ENCODE measurements at places on chromosomes 16 and 17.

DNA sequence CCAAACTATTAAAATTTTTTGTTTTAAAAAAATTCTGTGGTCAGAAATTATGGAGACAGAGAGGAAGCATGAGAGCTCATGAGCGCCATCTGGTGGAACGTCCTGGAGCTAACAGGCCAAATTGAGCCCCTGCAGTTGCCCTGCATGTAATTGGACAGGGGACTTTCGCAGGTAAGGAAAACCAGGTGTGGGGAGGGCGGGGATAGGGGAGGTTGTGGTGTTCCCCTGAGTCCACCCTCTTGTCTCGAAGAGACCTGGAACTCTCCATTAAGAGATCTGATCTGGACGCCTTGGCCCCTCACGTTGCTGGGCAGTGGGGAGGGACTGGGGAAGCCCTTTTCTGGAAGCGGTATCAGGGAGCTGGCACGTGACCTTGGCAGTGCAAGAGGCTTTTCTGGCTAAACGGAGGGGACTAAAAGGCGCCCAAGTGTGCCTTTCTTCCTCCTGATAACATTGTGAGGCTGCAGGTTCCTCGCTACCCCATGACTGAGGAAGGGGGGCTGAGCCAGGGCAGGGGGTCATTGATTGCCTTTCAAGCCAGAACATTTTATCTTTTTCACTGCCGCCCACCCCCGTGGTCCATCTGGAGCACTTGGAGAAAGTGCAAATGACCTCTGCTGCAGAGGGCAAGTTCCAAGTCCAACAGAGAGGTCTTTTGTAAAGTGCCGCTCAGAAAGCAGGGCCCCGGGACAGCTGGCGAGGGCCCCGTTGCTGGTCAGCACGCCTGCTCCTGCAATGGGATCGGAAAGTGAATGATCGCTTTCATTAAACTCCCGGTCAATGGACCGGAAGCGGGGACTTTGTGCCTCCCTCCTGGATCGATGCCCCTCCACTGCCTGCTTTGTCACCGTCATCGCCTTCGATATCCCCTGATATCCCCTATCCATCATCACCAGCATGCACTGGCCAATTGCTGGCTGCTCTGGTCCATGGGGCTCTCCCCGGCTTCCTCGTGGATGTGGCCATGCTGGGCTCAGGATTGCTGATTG, 18.4 kb downstream of the PDILT start:
- no peak for DNase-seq

DNA sequence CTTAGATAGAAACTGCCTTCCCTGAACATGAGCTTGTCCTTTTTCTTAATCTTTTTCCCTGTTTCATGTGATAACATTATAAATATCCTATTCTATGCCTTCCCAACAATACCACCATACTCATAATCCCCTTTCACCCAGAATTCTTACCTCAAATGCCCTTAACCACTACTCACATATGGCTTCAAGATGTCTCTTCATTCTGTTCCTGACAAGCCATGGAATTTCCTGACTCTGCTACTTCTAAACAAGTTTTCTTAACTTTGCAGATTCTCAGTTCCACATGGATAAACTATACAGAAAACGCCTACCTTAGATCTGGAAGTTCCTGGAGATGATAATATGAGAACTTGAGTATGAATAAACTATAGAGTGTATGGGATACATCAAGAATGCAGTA, 1217.8 kb downstream of the CDH8 start:
- DNase-seq, result no peak

GRCh38 chr17:80835816-80836657, 155.6 kb upstream of the CHMP6 start:
- no peak for DNase-seq

- DNase-seq, result no peak
Observed at GRCh38 chr16:28158136-28158535, 53.6 kb downstream of the XPO6 start.

GRCh38 chr17:7835814-7836595, 2.0 kb downstream of the KDM6B start:
- DNase-seq, result no peak

DNA sequence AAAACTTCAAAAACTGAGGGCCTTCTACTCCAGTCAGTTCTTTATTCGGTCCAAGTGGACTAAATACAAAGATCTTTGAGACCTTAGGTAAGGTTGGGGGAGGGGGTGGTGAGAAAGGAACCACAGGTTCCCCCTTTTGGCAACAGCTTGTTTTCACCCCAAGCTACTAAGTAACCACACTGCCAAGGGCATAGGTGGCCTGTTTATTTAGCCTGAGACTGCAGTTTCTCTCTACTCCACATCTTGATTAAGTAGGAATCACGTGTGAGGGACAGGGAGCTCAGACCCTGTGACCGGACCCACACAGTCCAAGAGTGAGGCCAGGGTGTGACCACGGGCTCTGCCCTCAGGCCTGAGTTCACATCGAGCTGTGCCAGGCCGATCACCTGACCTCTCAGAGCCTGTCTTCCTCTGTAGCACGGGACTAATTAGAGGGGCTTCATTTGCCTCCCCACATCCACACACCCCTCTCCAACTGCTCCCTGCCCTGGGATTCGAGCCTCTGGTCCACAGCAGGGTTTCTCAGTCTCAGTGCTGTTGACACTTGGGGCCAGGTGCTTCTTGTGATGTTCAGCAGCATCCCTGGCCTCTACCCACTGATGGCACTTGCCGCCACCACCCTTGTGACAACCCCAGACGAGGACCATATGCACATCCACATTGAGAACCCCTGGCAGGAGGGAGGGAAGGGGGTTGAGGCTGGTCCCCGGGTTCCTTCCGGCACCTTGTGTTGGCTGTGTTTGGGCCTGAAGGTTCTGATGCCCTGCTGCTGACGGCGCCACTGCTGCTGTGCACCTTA, 17.8 kb downstream of the ST6GALNAC2 start:
- no peak for DNase-seq

GRCh38 chr17:17275971-17276370, 5.1 kb downstream of the COPS3 start:
- no peak for DNase-seq

DNA sequence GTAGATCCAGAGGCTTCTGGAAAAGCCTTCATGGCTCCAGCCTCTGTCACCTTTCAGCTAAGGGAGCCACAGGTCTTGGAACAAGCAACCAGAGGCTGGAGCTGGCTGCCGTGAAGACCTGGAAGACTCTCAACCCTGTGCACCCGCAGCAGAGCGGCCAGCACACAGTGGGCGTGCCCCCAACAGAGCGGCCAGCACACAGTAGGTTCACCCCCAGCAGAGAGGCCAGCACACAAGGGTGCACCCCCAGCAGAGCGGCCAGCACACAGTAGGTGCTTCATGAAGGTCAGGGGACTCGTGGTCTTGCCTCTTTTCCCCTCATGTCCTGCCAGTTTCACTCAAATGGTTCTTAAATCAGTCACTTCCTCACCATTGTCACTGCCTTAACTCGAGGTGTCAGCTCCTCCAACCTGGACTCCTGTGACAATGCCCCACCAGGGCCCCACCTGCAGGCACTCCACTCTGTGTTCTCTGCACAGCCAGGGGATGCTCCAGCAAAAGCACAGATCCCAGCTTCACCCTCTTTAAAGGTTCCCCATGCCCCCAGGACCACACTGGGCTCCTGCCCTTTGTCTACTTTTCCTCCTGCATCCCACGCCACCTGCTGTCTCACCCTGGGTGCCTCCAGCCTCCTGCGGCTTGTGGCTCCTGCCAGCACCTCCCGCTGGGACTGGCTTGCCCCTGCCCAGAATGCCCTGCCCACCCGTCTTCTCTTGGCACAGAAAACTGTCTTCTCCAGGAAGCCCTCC, 42.4 kb upstream of the DOC2B start:
- DNase-seq, result no peak

DNA sequence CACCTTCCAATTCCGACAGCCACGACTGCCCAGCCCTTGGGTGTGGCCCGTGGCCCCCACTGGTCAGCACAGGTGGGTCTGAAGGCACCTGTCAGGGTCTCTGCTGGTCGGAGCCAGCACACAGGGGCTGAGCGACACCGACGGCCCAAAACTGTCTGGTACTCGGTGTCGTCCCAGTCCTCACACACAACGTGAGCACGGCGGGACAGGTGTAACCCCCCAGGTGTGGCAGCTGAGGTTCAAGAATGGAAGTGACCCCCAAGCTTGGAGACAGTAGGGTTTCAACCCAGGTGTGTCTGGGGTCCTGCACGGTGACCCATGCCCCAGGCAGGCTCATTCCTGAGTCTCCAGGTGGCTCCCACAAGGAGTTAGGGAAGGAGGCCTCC, 1.0 kb downstream of the GALNS start:
- no peak for DNase-seq

DNA sequence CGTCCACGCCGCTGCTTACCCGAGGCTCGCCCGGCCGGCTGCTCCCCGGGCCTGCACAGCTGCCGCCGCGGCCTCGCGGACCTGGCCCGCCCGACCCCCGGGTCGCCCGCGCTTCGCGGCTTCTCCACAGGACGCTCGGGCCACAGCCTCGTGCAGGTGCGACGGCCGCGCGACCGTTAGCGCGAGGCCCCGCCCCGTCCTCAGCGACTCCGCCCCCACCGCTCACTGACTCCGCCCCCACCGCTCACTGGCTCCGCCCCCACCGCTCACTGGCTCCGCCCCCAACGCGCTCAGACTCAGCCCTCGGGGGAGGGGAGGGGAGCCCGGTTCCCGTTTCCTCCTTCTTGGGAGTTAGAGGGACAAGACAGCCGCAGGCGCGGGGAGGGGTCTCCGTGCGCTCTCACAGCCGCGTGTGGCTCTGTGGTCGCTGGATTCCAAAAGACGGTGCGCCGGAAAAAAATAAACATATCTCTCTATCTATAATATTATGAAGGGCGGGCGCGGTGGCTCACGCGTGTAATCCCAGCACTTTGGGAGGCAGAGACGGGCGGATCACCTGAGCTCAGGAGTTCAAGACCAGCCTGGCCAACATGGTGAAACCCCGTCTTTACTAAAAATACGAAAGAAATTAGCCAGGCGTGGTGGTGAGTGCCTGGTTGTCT, at the start of gene MEIOB:
TSS of gene MEIOB (minus strand) at position 191 of the 662 bp plus-strand sequence. CDS start 3,989 bp downstream, outside the sequence.
- DNase-seq, result no peak

- no peak for DNase-seq
Observed at GRCh38 chr17:4444782-4445473, 11.2 kb downstream of the SPNS3 start.

GRCh38 chr17:32157225-32157624, 14.9 kb downstream of the RHOT1 start:
- no peak for DNase-seq

DNA sequence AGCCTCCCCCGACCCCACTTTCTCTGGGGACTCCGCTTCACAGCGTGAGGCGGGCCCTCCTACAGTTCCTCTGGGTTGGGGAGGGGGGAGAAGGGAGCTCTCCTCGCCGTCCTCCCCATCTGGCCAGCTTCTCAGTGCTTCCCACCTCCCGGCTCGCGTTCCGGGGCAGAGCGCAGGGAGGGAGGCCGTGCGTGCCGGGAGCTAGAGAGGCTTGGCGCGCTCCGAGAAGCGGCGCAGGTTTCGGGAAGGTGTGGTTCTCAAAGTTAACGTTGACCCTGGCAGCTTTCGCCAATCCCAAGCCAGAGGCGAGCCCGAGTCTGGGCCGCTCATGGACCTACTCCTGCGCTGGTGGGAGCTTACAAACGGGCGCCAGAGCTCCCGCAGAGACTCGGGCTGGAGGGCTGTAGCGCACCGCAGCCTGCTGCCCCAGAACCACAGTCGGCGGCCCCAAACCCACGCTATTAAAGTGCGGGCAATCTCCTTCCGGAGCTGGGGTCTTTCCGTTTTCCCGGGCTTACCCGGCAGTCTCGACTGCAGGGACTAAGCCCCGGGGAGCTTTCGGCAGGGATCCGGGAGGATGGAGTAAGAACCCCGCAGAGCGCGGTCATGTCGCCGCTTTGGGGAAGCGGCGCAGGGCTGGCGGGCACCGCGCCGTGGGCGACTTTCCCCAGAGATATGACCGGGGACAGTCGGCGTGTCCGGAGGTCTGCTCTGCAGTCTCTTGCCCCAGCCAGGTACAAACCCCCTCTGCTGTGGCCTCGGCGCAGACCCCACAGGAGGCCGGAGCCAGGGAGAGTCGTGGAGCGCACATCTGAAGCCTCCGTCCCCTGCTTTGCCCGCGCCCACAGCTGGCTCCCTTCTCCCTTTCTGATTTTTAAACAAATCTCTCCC, 787 bp downstream of the CDH11 start:
- DNase-seq, result no peak

- DNase-seq, result no peak
Observed at GRCh38 chr17:57624386-57624785, 120.7 kb downstream of the CCDC182 start.

DNA sequence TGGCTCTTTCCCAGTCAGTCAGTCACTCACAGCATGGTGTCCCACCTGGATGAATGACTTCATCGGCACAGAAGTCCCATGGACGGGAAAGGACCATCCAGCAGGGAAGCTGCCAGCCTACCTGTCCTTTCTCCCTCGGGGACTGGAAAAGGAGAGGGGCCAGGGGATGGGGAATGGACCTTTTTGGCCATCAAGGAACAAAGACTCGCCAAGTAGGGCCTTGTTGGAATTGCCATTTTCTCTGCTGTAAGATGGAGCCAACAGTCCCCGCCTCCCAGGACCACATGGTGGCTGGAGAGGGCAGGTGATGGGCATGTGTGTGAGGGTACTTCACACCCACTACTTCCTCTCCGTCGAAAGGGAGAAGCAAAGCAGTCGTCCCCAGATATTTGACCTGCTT, 67.8 kb upstream of the LHX1 start:
- no peak for DNase-seq

DNA sequence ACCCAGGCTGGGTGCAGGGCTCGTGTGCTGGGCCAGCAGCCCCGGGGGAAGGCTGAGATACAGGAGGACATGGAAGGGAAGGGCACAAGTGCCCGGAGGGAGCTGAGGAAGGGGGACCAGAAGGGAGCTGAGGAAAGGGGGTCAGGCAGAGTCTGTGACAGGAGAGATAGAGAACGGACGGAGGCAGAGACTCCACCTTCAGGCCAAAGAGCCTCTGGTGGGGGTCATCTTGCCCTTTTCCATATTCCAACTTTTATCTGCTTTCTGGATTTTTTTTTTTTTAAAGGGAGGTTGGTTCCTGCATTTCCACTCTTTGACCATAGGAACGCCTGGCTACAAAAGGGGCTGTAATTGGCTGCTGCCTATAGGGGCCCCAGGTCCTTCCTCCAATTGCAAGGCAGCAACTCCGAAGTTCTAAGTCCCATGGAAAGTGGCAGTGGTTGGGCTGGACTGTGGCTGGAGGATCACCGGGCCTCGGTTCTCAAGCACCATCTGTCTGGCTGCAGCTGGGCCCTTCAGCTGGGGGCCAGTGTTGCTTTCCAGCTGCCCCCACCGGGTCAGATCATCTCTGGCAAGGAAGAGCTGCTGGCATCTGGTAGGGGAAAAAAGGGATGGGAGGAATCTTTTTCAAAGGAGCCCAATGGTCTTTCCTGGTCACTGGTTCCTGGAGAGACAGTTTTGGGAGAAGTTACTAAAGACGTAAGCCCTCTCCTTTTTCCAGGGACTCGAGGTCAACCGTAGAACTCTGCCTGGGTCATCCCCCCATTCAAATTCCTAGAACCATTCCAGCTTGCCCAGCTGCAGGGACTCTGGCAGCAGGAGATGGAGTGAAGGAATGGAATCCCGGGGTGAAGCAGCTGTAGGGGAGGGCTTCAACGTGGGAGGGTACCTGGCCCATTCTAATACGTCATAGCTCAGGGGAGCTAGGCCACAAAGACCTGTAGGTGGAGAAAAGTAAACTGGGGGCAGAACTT, 13.1 kb upstream of the MRPS23 start:
- no peak for DNase-seq

GRCh38 chr17:5793899-5794298, 209.6 kb upstream of the NLRP1 start:
- DNase-seq, result no peak

GRCh38 chr17:4204710-4205173, 59.0 kb downstream of the ANKFY1 start:
- no peak for DNase-seq
